Hematopoietic multipotent progenitor cell (in vitro differentiated cells): ENCODE measurements at places on chromosomes 5 and 9. TPM values are rescaled to one million over a fixed set of nuclear protein-coding genes. Genes with fewer than 3 reads are reported as not detected.

DOCK8 gene
- total RNA-seq = 73.2 TPM

IFNA13 gene
- not detected for total RNA-seq

NELFB gene
- 72.7 TPM for total RNA-seq

- no peak for DNase-seq
Measured at GRCh38 chr9:123365287-123365880, 9.4 kb downstream of the CRB2 start.

DNA sequence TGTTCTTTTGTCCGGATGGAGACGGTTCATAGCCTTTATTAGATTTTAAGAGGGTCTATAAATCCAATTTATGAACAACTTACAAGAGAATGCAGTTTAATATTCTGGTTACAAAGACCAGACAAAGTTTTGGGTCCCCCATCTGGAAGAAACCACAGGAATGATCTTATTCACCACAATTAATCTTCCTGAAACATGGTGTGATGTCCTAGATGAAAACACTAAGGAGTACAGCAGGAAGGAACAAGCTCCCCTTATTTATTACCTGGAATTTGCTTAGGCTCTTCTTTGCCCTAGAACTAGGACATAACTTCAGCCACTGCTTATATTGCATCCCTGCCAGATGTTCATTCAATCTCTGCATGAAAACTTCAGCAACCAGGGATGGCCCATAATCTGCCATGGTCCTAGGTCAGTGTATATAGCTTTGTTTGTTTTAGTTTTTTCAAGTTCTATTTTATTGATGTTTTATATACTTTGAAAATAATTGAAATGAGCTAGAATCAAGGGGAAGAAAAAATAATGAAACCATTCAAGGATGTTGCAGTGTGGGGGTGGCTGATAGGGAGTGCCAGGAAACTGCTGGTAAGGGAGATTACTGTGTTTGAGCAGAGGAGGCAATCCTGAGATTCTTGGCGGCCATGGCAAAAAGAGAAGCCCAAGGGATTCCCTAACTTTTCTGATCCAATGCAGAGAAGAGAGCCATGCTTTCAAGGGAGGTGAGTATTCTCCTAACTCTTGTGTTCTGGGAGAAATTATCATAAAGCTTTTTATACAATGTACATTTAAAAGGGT, 16.8 kb downstream of the TXNDC8 start:
- DNase-seq = no peak

DNA sequence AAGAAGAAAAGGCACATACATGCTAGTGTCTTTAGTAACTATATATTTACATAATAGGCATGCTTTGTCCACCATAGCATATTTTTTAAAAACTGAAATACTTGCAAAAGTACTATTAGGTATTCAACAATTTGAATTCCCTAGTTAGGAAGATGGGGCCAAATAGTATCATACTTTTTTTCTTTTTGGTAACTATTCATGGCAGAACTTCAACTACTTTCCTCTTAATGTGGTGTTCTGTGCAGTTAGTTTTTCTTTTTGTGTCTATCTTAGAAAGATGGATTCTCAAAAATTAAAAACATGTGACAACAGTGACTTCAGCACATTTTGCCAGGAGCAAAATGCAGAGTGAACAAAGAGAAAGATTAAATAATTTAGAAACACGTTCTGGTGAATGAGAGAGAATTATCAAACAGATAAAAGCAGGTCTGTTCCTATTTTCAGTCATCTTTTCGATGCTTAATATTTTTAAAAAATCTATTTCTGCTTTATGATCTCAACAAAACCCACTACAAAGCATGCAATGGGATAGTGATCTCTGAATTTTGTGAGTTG, 341.1 kb downstream of the ARL15 start:
- DNase-seq = no peak

DNA sequence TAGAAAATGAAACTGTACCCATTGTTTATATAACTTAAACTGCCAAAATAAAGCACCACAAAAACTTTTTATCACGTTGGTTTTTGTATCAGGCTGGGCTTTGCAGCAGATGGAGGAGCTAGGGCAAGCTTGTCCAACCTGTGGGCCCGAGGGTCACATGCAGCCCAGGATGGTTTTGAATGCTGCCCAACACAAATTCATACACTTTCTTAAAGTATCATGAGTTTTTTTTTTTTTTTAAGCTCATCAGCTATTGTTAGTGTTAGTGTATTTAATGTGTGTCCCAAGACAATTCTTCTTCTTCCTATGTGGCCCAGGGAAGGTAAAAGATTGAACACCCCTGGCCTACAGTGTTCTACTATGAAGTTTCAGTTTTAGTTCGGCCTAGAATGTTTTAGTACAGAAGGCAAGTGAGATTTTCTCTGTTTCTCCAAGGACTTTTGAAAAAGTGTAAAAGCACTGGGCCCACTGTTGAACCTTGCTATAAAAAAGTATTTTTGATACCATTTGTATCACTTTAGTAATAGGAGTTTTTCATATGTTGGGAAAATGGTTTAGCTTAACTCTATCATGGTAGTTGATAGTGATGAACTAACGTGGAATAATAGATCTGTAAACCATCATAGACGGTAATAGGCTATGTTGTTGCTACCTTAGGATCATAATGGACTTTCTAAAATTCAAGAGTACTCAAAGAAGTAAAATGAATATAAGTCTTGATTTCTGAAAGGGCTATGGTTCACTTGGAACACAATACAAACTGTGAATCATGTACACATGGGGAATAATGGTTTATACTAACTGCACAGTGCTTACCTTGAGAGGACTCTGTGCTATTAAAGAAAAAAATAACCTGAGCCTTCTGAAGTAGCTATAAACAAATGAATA, 2.9 kb downstream of the CDKN2A start:
- DNase-seq = no peak

- no peak for DNase-seq
Measured at GRCh38 chr9:35688558-35689541, 875 bp downstream of the TPM2 start.

- no peak for DNase-seq
Measured at GRCh38 chr9:92180002-92180400, 64.8 kb upstream of the SPTLC1 start.

- peak; percentile 16 for DNase-seq
Measured at GRCh38 chr9:104808035-104808614, 44.2 kb downstream of the NIPSNAP3B start.

DNA sequence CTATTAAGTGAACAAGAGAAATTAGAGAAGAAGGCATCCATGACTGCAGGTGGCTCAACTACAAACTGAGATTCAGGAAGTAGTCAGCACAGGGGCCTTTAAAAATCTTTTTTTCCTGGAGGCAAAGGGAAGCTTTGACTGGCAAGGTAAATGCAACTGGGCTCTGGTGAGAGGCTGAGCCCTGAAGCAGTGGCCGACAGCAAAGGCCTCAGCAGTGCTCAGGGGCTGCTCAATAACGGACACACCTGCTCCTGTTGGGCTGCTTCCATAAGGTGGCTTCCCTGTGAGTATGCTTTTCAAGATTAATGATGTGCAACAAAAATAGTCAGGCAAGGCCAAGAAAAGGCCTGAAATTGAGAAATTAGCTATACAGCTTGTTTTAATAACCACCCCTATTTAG, 134.2 kb upstream of the RGMB start:
- no peak for DNase-seq

DNA sequence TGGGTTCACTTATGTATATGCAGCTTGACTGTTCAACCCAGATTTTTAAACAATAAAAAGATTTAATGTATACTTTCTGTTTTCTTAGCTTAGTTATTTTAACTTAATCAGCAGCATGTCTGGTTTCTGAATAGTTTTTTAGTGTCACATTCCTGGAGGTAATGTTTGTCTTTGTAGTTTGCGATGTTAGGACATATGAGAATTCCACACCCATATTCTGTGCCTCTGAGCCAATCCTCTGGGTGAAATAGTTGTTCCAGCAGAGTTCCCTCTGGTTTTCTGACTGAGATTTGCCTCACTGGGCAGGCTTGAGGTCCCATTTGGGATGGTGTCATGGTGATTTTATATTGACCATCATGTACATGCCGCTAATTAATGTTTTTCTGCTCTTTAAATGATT, 48.6 kb downstream of the INIP start:
- no peak for DNase-seq
